Activated naive CD4-positive, alpha-beta T cell (primary cell): ENCODE measurements at places on chromosomes 5 and 9.

GRCh38 chr9:33131790-33132772 lies 35.1 kb downstream of the B4GALT1 start:
- no peak for DNase-seq

GRCh38 chr5:143820451-143820850 lies 8.5 kb downstream of the HMHB1 start:
- no peak for DNase-seq

- no peak for DNase-seq
These were observed 270.5 kb downstream of the SMARCA2 start for GRCh38 chr9:2285416-2286332.

DNA sequence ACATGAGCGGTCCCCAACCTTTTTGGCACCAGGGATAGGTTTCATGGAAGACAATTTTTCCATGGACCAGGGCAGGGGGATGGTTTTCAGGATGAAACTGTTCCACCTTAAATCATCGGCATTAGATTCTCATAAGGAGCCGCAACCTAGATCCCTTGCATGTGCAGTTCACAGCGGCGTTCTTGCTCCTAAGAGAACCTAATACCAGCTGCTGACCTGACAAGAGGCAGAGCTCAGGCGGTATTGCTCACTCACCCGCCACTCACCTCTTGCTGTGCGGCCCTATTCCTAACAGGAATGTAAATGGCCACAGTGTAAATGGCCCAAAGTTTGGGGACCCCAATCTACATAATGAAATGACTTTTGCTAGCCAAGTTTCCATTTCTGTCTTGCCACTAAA lies 3.1 kb upstream of the PLIN2 start:
- no peak for DNase-seq

DNA sequence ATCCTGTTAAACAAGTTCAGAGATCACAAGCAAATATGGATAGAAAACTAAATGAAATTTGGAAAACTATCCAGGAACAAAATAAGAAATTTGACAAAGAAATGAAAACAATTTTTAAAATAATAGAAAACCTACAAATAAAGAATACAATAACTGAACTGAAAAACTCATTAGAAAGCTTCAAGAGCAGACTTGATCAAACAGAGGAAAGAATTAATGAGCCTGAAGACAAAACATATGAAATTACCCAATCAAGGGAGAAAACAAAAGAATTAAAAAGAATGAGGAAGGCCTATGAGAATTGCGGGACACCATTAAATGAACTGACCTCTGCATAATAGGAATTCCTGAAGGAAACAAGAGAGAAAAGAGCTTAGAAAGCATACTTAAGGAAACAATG lies 39.8 kb upstream of the TNPO1 start:
- no peak for DNase-seq

- DNase-seq, result no peak
These were observed 7.2 kb upstream of the TLR4 start for GRCh38 chr9:117697046-117697445.
